ENCODE measurements at places on chromosomes 13 and 19.

DNA sequence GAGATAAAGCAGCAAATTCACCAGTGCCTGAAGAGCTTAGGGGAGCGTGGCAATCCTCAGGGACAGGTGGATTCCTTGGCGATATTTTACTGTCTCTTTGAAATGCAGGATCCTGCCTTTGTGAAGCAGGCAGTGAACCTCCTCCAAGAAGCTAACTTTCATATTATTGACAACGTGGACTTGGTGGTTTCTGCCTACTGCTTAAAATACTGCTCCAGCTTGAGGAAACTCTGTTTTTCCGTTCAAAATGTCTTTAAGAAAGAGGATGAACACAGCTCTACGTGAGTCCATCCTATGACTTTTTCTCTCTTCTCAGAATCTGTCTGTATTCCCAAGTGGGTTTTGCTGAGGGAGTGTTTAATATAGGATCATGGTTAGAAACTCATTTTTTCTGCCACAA is 22.6 kb downstream of the NLRP4 start:
- DNase-seq = no peak

DNA sequence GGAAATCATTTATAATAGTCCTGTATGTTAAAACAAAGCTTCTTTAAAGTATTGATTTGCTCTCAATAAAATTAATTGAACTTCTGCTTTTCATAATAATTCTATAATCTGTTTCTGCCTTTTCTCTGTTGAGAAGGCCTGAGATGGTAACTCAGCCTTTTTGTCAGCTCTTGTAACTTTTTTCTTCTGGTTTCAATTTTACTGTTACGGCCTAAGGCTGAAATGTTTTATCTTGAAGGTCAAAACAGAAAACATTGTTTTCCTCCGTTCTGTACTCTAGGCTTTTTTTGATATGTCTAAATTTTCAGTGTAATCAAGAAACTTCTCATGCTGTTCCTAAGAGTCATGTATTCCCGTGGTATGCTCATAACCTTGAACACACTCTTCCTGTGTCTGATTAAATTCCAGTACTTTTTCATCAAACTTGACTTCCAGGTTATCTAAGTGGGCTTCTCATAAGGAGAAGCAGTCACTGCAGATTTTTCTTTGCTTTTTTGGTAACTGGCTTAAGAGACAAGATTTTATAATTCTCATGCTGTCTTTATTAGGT is 7.6 kb upstream of the NAXD start:
- DNase-seq = no peak

DNA sequence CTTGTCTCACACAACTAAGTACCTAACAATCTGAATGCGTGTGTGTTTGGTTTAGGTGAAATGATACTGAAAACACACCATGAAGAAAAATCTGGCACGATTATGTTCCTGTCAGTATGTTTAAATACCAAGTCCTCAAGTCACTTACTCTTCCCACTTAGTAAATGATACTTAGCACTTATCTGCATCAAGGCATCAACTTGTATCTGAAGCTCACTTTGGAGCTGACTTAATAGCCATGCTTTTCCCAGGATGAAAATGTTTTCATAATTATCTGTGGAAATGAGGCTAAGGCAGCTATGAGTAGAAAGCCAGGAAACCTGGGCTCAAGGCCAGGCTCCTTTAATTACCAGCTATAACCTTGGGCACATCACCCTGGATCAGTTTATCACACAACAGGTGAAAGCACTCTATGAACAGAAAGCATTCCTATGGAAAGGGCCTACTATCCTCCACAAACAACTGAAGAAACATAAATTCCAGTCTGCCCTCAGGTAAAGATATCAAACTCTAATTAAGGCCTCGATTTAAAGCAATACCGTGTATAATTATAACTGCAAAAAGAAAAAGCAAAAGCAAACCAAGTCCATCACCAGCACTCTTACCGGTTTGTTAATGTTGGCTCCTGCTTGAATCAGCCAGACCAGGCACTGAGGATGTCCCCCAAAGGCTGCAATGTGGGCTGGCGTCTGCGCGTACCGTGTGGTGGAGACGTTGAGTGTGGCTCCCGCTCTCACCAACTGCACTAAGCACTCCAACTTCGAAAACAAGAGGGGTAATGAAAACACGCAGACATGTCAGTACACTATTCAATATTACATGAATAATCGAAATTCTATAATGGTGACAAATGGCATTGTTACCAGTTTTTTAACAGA is 4.6 kb downstream of the ANKRD10 start:
- no peak for DNase-seq

DNA sequence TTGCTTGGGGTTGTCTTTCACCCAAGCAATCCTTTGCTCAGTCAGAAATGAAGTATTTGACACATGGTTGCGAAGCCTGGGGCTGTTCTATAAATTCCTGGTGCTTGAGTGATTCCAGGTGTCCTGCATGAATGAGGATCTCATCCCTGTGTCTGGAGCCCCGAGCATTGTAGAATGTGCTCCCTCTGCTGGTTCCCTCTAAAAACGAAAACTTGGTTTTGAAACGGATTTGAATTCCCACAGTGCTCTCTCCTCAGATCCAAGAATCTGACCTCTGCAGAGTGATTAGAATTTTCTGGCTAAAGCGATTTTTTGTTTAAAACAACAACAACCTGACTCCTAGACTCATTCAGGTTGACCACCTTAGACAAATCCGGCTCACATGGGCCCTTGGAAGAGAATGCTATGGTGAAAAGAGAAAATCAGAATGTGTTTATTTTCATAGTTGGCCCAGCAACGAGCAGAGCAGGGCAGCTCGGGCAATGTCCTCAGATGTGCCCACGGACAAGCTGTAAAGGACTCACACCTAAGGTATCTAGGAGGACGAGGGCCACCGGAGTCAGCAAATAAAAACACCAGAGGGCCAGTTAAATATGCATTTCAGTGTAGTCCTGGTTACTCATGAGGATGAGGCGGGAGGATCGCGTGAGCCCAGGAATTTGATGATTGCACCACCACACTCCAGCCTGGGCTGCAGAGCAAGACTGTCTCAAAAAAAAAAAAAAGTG is 8.7 kb upstream of the ATP12A start:
- no peak for DNase-seq

DNA sequence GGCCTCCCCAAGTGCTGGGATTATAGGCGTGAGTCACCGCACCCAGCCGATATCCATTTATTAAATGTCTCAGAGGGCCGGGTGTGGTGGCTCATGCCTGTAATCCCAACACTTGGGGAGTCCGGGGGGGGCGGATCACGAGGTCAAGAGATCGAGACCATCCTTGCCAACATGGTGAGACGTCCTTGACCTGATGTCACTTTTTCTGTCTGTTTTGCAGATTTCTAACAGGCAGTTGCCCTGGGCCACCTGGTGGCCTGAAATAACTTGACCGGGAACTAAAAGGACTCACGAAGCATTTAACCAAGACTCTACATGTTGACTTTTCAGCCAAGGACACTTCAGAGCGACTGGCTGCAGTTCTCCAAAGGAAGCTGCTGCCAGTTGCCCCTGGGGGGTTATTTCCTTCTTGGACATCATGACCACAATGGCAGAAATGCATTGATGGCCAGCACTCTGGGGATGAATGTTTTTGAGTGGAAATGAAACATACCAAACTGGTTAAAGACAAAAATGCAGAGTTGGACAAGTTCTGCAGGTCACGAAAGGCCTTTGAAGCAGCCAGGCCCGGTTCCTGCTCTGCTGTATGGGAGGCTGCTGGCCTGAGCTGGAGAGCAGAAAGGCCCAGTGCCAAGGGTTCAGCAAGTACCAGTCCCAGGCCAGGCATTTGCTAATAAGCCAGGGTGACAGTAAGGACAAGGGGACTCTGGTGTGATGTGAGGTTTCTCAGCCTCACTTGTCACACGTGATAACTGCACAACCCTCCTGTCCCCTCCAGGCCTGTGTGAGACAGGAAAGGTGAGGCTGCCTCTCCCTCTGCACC is 8.3 kb downstream of the ZNF837 start:
- no peak for DNase-seq

GRCh38 chr13:32897296-32897695 is 118.9 kb upstream of the KL start:
- DNase-seq = no peak

- DNase-seq = no peak
Observed at GRCh38 chr13:30438286-30438685, 16.0 kb downstream of the UBE2L5 start.

DNA sequence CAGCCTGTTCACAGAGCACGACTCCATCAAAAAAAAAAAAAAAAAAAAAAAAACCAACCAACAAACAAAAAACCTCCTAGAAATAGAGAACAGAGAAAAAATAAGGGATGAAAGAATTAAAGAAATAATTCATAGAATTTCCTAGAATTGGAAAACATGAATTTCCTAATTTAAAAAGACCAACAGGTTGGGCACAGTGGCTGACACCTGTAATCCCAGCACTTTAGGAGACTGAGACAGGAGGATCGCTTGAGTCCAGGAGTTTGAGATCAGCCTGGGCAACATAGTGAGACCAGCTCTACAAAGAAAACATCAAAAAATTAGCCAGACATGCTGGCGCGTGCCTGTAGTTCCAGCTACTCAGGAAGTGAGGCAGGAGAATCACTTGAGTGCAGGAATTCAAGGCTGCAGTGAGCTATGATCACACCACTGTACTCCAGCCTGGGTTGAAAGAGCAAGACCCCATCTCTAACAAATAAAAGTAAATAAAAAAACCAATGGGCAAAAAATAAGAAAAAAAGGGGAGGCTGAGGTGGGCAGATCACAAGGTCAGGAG is 6.5 kb downstream of the SPART start:
- DNase-seq = no peak

GRCh38 chr13:36865265-36865664 is 46.2 kb downstream of the RFXAP start:
- no peak for DNase-seq

DNA sequence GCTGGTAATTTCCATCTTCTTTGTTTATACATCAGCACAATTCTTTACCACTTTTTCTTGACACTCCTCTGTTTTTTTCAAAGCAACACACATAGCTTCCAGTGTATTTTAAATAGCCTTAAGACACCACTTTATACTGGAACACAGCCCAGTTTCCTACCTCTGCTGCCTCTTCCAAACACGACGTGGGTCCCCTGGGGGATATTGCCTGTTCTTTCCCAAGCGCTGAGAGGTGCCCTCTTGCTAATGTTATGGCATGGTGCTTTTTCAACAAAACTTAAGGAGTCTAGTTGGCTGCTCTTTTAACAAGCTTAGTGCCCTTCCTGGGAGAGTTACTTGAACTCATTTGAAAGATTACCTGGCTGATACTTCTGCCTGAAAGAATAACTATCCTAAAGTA is 112.7 kb downstream of the OLFM4 start:
- no peak for DNase-seq

- DNase-seq = no peak
Observed at GRCh38 chr13:42820451-42820850, 39.1 kb downstream of the FAM216B start.

- no peak for DNase-seq
Observed at GRCh38 chr13:41365631-41366030, 54.6 kb downstream of the NAA16 start.

DNA sequence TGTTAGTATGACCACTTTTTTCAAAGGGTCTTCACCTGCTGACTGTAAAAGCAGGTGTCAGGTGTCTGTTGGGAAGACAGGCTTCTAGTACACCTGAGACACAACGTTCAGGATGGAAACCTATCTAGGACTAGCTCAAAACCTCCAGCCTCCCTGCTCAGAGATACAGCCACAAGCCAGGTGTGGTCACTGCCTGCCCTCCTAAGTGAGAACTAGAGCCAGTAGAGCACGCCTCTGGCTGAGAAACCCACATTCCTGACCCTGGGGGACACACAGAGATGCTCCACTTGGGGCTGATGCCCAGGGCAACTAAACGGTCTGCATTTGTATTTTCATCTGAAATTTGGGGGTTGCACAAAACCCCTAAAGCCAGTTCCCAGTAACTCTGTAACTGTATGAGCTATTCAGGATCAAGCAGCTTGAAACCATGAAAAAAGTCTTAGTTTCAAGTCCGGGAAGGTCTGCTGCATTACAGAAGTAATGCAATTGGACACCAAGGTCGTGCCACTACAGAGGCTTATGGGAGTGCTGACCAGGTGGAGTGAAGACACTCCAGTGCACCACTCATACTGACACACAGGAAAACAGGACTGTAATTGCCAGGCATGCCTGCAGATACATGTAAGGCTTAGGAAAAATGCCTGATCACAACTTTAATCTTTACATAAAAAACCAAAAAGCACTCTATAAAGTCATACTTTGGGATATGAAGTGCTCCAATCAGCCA is 27.8 kb downstream of the ANKRD10 start:
- no peak for DNase-seq

DNA sequence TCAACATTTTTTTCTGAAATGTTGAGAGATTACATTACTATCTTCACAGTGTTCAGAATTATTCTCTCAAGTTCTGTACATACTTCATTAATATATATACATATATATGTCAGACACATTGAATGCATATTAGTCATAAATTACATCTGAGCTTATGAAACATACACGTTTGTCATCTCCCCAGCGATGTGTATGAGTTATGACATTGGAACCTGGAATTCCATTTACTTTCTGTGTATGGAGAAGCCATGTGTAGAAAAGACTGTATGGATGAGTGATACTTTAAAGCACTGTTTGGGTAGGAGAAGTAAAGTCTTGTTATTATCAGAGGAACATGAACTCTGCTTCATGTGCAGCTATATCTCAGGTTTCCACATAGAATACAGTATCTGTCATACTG is 167.2 kb downstream of the FGF14 start:
- DNase-seq = no peak

GRCh38 chr19:8097681-8098567 is 45.4 kb downstream of the CCL25 start:
- DNase-seq = no peak

GRCh38 chr13:73859841-73860240 is 274.4 kb downstream of the KLF12 start:
- DNase-seq = no peak

DNA sequence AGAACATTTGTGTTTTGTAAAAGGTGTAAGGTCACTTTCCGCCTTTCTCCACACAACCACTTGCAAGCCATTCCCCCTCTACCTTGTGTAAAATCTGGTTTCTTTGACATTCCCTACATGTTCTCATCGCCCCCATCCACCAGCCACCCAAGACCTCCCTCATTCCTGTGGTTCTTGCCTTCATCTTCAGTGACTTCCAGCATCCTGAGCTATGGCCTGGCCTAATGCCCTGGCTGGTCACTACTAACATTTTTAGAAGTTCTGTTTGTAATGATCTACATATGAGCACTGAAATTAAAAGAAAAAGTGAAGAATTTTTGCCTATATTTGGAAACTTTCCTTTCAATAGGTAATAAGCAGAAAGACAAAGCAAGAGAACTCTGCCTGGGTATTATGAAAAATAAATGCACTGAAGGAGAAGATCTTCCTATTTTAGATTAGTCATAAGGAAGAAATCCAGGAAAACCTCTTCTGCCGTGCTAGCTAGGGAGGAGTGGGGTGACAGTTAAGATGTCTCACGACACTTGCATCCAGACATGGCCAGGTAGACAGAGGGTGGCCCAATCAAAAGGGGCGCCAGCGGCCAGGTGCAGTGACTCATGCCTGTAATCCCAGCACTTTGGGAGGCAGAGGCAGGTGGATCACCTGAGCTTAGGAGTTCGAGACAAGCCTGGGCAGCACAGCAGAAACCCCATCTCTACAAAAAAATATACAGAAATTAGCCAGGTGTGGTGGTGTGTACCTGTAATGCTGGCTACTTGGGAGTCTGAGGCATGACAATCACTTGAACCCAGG is 28.1 kb upstream of the MPHOSPH8 start:
- DNase-seq = no peak

Measured in GM12878 (cell line).